Small intestine (tissue), 16 donors: ENCODE measurements at places on chromosomes 6 and 20.

DNA sequence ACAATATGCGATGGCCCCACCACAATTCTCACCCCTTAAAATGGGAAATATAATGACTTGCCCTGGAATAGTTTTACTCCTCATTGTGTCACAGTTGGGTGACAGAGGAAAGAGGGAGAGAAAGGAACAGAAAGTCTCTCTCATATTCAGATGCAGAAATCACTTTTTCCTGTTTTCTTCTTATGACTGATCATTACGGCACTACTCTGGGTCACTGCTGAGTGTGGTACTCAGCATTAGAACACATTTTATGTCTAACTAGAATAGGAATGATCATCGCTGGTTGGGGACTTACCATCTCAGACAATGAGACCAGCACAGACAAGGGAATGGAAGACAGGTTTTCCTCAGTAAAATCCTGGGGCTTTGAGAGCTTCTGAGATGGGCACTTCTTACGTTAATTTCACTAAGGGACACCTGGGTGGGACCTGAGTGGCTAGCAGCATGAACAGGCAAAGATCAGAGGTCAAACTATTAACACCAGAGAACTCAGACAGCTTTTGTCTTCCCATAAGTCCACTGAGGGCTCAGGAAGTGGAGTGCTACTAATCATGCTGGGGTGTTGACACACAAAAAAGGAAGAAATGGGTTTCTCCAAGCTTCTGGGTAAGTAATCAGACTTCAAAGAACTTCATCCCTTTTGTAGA lies 54.9 kb upstream of the ARHGAP18 start:
- DNase-seq, result no peak

GRCh38 chr6:119540417-119540816 lies 190.9 kb upstream of the MAN1A1 start:
- no peak for DNase-seq

GRCh38 chr6:2038092-2038491 lies 207.3 kb downstream of the GMDS start:
- DNase-seq, result no peak

- DNase-seq, result no peak
These were observed 2.1 kb upstream of the VSX1 start for GRCh38 chr20:25083773-25084625.

- DNase-seq, result no peak
These were observed 148.2 kb upstream of the KCNG1 start for GRCh38 chr20:51171141-51171540.

GRCh38 chr6:65566117-65566516 lies 140.9 kb downstream of the EYS start:
- no peak for DNase-seq

GRCh38 chr6:10583509-10583901 lies 62.4 kb downstream of the GCNT2 start:
- DNase-seq, result peak; percentile 45

- DNase-seq, result no peak
These were observed 59.6 kb downstream of the JARID2 start for GRCh38 chr6:15305496-15305895.

- DNase-seq, result no peak
These were observed 9.4 kb downstream of the ACSS1 start for GRCh38 chr20:25048519-25048952.

- DNase-seq, result peak; percentile 73
These were observed at the start of gene L3MBTL1 for GRCh38 chr20:43507150-43508080. Gene L3MBTL1, plus strand, starts transcription at chr20:43507697. Its CDS starts 5,807 bp downstream, at chr20:43513504.

DNA sequence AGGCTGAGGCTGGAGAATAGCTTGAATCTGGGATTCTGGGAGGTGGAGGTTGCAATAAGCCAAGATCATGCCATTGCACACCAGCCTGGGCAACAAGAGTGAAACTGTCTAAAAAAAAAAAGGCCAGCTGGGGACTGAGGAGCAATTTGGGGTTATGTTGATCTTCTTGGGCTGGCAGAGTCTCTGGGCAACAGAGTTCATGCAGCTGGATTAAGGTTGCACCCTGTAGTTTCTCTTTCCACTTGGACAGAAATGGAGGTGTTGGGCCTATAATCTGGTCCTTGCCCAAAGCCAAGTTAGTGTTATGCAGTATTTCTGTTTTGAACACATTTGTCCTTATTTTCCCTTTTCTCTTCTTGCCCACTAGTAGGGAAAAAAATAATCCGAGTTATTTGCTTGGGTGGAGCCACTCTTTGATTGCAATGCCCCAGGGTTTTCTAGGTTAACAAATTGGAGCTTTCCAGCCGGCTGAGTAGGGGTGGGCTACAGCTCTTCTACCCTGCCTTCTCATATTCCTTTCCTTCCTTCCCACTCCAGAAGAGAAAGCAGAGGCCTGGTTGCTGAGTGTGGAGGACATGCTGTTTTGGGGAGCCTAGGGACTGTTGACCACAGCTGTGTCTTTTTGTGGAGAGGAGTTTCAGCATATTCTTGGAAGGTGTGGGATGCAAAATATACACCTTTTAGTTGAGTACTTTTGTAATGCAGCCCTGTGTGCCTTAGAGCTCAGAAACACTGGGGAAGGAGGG lies 213.9 kb downstream of the SOX4 start:
- DNase-seq, result no peak

DNA sequence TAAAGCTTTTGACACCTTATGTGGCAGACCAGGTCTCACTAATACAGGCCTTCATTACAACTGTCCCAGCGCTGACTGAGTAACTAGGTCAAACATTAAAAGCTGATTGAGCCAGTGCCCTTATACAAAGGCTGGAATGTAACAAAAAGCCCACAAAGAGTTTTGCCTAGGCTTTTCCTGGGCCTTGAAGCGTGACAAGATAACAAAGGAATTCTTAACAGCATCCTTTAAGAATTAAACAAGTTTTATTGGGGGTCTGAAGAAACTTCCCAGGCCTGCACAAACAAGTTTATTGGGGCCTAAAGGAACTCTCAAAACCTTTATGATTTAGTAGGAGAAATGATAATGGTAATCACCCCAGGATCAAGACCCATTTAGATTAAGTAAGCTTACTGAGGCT lies 267.6 kb upstream of the FAM83B start:
- DNase-seq, result no peak

- no peak for DNase-seq
These were observed 124.7 kb upstream of the SSTR4 start for GRCh38 chr20:22910287-22910852.

GRCh38 chr6:7260291-7261031 lies 52.5 kb downstream of the SSR1 start:
- DNase-seq, result peak; percentile 26

- no peak for DNase-seq
These were observed 134.9 kb downstream of the PLCB1 start for GRCh38 chr20:8267009-8267408.

DNA sequence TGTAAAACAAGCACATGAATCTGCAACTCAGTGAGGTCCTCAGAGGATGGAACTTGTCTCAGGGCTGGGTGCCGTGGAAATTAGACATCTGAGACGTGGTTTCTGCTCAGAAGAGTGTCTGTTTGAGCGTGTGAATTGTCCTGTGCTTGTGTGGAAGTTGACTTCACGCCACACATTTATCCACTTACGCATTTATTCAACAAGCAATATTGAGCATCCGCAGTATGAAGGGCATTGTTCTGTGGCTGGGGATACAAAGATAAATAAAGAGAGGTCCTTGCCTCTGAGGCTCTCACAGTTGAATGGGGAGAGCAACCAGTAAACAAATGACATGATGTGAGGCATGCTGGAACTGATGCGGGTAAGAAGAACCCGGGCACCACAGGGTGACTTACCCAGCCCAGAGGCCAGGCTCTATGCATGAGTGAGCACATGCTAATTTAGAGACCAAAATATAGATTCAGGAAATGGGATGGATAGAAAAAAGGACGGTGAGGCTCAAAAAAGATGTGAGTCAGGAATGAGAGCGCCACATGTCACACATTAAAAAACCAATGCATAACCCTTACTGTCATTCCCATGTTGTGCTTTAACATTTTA lies 60.4 kb downstream of the SOBP start:
- no peak for DNase-seq

DNA sequence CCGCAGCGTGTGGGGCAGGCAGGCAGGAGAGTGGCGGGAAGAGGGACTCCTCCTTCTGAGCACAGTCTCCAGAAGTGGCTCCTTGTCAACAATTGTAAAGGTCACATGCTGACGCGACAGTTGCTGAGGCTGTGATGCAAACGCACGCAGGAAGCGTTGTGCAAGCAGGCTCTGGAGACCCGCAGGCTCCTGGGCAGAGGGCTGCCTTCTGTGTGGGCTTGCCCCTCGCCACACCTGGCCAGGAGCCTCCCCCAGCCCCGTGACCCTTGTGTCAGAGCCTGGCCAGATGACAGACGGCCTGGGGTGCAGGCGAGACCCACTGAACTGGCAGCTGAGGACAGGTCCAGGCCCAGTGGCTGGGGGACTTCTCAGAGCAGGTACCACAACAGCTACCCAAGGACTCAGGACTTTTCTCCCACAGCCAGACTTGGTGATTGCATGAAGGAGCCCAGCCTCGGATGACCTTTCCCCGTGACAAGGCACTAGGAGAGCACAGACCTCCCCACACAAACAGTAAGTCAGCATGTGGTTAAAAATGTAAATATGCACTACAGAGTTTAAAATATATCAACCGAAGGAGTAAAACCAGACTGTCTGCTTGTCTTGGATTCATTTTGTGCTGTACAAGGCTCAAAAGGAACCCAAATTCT lies 222.1 kb upstream of the RREB1 start:
- DNase-seq, result peak; percentile 67

DNA sequence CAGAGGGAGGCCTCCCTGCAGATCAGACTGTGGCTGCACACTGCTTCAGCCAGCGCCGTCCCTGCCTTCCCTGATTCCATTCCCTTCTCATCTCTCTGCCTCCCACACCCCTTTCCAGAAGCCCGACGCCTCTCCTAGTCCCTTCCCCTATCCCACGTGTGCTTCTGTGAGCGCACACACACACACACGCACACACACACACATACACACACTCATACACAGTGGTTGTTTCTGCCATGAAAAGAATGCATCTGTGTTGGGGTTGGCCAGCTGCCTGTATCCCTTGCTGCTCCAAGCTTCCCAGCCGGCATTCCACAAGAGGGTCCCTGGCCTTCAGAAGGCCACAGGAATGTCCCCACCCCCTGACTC lies 51.7 kb downstream of the MOCS1 start:
- DNase-seq, result no peak

DNA sequence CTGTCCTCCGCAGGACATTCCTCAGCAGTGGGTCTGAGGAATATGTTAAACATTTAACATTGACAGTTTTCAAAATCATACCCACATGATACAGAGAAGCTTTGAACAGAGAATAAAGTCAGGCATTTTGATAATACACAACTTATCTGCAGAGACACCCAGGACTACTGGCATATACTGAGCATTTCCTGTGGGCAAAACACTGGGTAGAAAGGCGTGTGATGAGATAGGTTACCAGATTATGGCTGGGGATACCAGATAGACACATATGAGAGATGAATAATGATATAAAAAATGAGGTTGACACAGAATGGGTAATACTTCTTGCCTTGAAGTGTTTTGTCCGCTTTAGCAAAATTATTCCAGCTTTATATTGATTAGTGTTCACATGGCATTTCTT lies 31.4 kb upstream of the TRIM26 start:
- DNase-seq, result no peak

GRCh38 chr6:17466707-17467106 lies 73.3 kb downstream of the CAP2 start:
- DNase-seq, result no peak

DNA sequence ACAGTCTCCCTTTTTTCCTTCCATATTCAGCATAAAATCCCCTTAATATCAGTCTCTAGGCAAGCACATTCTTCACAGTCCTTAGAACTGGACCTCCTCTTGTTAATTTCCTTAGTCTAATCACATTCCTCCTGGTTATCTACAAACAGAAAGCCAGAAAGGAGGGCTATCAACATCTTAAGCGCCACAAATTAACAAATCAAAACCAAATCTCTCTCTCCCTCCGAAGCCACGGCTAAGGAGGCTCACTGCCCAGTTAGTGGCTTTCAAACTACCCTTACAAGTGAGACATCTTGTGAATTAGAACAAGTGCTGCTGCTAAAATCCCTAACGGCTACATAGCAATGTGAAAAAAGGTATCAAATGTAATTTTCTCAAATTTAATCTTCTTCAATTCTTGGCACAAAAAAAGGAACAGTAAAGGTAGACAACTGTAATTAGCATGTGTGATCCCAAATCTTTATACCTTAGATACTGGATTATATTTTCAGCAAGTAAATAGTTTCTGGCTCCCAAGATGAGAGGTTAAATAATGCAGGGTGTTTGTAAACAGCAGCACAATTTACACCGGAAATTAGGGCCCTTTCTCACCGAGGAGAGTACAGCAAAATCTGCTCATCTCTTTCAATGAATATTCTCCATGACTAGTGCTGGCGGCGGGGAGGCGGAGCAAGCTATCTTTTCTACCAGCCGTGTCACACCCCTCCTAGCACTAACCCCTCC lies 1.4 kb upstream of the TRIM39 start:
- DNase-seq, result peak; percentile 66

DNA sequence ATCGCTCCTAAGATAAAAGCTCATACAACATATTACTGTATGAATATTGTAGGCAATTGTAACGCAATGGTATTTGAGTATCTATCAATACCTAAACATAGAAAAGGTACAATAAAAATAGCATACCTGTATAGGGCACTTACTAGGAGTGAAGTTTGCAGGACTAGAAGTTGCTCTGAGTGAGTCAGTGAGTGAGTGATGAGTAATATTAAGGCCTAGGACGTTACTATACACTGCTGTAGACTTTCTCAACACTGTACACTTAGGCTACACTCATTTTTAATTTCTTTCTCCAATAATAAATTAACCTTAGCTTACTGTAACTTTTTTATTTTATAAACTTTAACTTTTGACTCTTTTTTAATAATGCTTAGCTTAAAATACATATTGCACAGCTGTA lies 546.9 kb downstream of the HACE1 start:
- no peak for DNase-seq

- peak; percentile 8 for DNase-seq
These were observed 72.1 kb downstream of the RSPO3 start for GRCh38 chr6:127190552-127190951.

- DNase-seq, result no peak
These were observed 141.2 kb downstream of the NRN1 start for GRCh38 chr6:5865506-5866031.

- no peak for DNase-seq
These were observed 142.1 kb downstream of the BMP2 start for GRCh38 chr20:6909608-6910007.

DNA sequence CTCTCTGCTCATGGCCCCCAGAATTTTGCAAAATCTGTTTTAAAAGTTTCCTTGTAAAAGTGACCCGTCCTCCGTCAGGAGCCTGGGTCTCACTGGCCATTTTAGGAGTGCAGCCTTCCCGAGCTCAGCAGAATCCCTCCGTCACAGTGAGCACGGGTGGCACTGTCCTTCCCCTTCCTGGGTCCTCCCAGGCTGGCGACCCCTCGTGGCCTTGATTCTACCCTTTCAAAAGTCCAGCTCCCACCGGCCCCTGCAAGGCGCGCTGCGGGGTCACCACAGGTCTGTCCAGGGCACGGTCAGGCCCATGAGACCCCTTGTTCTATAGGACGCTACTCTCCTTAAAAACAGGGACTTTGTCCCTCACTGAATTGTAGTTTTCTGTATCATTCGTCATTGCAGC lies 112.7 kb downstream of the PSMB1 start:
- no peak for DNase-seq

- no peak for DNase-seq
These were observed 316.6 kb upstream of the JARID2 start for GRCh38 chr6:14929291-14929690.

GRCh38 chr20:8094415-8094818 lies 37.6 kb upstream of the PLCB1 start:
- no peak for DNase-seq
